ENCODE measurements at places on chromosomes 13 and 19.
A peak's percentile ranks its signal among the peaks of the same experiment; 100 is the strongest.

GRCh38 chr13:20526664-20527063 lies 1.0 kb upstream of the CRYL1 start:
- peak; percentile 6 for DNase-seq

DNA sequence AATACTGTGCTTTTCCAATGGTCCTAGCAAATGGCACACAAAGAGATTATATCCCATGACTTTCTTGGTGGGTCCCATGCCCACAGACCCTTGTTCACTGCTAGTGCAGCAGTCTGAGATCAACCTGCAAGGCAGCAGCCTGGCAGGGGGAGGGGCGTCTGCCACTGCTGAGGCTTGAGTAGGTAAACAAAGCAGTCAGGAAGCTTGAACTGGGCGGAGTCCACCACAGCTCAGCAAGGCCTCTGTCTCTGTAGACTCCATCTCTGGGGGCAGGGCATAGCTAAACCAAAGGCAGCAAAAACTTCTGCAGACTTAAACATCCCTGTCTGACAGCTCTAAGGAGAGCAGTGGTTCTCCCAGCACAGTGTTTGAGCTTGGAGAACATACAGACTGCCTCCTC lies 82.9 kb downstream of the ZNF737 start:
- peak; percentile 37 for DNase-seq

DNA sequence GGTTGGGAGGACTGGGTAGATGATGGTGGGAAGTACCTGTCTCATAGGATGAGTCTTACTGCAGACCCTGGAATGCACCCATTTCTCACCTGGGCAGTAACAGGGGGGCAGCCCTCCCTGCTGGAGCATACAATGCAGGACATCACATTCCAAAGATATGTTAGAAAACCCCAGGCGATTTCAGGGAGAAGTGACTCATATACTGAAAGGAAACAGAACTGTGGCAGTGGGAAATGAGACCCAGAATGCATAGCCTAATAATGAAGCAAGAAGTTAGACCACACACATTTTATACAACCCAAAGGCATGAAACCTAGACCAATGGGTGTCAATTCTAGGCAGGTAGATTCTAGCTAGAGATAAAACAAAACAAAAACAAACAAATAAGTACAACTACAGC lies 402.7 kb downstream of the IRS2 start:
- no peak for DNase-seq

- DNase-seq, result no peak
These were observed 255.1 kb downstream of the TBC1D4 start for GRCh38 chr13:75226733-75227435.

- DNase-seq, result no peak
These were observed 431.2 kb upstream of the SLC10A2 start for GRCh38 chr13:103497404-103497803.
